Heart left ventricle (tissue), 16 donors: ENCODE measurements at places on chromosomes 4 and X. TPM values are rescaled to one million over a fixed set of nuclear protein-coding genes. Genes with fewer than 3 reads are reported as not detected.

DDX53 gene
- total RNA-seq: not detected

RAB28 gene
- total RNA-seq: 20.4 TPM

HNRNPD gene
- 106 TPM for total RNA-seq

DNA sequence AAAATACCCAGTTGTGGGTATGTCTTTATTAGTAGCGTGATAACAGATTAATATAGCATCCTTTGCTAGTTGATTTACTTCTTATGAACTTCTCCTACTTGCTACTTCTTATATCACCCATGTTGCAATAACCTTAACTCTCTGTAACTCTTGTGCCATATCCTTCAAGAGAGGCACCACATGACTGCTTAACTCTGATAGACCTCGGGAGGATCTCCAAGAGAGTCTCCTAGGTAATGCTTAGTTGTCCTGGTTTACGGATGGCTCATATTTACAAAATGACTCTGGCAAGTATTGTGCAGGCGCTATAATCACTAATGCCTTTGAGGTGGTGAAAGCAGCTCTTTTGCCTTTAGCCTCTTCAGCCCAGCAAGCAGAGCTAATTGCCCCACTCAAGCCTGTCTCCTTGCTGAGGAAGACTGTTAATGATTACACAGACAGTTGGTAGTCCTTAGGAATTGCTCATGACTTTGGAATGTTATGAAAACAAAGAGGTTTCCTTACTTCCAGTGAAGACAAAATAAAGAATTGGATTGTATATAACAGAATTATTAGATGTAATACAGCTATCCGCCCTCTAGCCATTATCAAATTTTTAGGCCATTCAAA lies 1305.8 kb downstream of the PCDH7 start:
- DNase-seq: no peak

DNA sequence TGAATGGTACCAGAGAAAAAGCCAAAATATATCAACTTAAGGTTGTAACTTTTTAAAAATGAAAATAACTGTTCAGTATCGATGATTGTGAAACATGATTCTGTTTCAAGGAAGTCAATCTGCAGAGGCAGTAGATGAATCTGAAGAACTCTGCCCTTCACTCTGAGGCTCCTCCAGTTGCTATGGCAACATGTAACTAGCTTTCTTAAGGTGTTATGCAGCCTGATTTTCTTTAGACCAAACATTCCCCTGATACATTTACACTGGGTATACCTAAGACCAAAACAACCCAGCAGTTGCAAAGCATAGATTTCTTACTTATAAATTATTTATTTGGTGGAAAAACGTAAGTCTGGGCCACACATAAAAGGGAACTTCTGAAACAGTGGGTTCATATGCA lies 133.6 kb upstream of the RASGEF1B start:
- no peak for DNase-seq
